ENCODE measurements at places on chromosomes 16 and 17.

DNA sequence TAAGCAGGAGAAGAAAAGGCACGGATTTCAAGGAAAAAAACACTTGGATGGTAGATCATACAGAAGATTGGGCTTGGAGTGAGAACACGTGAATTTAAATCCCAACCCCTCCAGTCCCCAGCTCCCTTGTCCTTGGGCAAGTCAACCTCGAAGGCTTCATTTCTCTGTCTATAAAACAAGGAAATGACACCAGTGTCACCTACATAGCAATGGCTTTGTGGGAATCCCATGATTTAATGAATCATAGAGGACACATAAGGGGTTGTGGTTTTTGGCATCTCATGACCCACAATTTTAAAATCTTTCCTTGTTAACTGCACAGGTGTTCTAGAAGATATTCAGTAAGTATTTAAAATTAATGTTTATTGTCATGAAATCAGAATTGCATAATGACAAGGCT, 8.2 kb upstream of the CCL2 start:
- DNase-seq: no peak

DNA sequence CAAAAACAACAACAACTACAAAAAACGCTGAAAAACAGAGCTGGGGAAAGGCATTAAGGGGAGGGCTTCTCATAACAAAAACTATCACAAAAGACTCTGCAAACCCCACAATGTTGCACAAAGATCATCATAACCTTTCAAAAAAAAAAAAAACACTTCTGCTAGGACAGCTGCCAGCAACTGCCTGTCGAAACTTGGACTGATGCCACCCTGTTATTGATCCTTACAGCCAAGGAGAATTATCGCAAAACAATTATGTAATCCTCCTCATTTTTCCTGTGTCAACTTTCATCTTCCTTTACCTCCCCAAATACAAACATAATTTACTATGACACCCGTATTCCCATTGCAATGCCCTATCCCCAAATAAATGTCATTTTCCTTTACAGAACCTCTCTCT, 9.3 kb downstream of the CCDC40 start:
- no peak for DNase-seq

DNA sequence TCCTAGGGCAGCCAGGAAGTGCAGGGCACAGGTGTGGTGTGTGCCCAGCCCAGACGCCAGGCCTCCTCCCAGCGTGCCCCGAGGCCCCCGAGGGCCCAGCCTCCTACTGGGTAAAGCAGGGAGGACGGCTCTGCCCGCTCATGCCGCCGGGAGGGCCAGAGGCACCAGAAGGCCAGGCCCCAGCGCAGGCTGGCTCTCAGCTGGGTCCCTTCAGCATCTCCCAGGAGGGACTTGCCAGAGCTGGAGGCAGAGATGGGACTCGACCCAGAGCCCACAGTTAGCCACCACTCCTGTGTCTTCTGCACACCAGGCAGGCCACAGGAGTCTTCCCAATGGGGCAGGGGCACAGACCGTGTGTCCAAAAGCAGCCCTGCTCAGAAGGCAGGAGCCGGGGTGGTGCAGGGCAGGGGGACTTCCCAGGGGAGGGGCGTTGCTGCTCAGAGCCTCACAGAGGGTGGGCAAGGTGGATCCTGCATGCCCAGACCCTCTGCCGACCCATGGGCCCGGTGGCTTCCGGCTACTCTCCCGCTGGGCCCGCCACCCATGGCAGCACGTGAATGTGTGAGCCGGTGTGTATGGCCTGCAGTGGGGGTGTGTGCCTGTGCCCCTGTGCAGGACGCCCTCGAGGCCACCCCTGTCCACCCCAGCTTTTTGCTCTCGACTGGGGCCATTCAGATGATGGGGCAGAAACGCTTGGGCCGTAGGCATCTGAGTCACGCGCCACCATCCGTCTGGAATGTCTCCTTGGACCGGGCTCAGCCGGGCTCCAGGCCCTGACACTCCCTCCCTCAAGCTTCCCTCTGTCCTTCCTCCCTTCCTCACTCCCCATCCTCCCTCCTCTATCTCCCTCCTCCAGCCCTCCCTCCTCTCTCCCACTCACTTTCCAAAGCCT, 5.7 kb upstream of the ZNF469 start:
- peak; percentile 67 for DNase-seq

- DNase-seq: no peak
Observed at GRCh38 chr16:68798398-68798797, 44.9 kb upstream of the TANGO6 start.

GRCh38 chr16:1051446-1051845, 21.1 kb upstream of the SSTR5 start:
- no peak for DNase-seq

DNA sequence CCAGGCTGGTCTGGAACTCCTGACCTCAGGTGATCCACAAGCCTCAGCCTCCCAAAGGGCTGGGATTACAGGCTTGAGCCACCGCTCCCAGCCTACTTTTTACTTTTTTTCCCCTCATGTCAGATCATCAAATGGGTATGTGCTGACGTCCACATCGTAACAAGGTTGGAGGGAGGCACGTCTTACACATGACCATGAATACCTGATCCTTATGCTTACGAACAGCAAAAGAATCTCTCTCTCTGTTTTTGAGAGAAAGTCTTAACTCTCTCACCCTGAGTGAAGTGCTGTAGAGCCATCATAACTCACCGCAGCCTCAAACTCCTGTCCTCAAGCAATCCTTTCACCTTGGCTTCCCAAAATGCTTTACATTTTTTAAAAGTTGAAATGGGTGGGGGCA, 29.5 kb upstream of the TMEM92 start:
- no peak for DNase-seq

- DNase-seq: no peak
Observed at GRCh38 chr17:28575126-28575795, 1.4 kb downstream of the ALDOC start.

DNA sequence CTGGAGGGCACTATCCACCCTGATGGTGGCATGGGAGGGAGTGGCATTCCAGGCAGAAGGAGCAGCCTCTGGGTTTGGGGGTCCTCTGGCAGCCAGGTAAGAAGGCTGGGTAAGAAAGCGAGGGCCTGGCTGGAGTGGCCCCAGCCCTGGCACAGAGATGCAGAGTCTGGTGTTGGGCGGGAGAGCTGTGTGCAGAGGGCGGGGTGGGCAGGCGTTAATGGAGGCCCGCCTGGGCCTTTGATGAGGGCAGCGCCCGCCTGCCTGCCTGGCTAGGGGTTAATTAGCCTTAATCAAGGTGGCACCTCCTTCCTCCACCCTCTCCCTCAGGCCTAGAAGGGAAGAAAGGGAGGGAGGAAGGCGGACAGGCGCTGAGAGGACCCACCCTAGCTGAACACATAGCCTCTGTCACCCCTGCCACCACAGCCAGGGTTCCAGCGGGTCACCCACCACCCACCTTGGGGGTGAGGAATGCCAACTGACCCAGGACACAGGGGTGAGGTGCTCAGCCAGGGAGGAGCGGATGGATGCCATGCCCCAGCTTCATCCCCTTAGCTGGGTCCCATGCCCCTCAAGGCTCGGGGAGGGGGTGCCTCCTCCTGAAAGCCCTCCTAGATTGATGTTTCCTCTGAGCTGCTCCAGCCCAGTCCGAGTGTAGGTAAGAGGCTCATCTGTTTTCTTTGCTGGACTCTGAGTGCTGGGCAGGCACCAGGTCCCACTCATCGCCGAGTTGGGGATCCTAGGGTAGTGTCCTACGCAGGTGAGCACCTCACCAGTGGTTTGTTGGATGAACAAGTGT, 13.4 kb upstream of the FAM83G start:
- DNase-seq: no peak

GRCh38 chr16:66474750-66475199, 47.7 kb downstream of the BEAN1 start:
- DNase-seq: no peak

DNA sequence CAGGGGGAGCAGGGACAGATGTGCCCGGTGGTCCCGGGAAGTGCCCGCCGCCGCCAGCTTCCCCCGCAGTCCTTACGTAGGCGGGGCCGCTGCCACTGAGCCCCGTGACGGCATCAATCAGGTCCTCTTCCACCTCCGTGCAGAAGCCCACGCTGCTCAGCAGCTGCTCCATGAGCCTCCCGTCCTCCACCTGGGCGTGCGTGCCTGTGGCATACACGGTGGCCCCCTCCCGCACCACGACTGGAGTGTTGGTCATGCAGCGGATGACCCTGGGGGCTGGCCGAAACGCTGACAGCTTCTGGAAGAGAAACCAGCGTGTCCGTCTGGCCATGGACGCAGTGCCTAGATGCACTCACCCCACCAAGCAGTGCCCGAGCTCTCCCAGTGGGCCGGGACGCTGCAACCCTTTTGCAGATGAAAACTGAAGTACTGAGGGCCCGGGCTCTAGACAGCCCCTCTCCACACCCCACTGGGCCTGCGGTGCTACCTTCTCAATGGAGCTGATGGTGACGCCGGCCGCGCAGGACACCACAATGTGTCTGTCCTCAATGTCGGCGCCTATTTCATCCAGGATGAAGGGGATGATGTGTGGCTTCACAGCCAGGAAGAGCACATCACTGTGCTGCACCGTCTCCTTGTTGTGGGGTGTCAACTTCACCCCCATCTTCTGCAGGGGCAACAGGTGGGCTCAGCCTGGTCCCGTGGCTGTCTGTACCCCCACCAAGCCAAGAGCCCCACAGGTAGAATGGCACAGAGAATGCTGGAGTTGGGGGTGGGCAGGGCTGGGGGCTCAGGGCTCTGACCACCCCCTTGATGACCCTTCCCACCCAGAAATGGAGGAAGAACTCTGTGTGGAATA, 2.0 kb downstream of the PYCR1 start:
- no peak for DNase-seq

GRCh38 chr16:10806698-10807097, 11.9 kb downstream of the TVP23A start:
- DNase-seq: no peak

- DNase-seq: no peak
Observed at GRCh38 chr17:4648741-4649140, 7.3 kb upstream of the ALOX15 start.

- peak; percentile 69 for DNase-seq
Observed at GRCh38 chr17:21452377-21453143, 76.4 kb downstream of the KCNJ12 start.

DNA sequence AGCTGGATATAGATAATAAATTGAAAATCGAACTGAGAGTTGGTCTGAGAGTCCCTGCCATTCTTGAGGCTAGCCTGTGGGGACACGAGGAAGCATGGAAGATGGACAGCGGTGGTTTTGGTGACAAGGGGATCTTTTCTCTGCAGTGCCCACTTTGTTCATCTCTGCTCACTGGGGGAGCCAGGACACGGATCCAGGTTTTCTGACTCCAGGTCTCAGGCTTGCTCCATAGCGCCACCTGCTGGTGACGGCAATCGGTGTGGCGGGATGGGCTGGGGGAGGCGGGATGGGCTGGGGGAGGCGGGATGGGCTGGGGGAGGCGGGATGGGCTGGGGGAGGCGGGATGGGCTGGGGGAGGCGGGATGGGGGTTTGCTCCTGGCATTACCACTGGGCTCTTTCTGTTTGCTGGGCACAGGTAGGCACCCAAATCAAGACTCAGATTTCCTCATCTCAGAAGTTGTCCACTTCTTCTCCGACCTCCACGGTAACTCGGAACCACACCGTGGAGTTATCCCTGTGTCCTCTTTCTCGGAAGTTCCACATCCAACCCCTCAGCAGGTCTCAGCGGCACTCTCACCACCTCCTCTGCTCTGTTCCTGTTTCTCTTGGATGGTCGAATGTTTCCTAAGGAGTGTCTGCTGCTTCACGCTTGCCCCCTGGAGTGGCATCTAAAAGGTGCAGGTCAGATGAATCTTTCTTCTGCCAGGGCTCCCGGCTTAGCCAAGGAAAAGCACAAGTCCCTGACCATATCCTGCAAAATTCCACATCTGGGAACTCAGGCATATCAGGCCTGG, 142.4 kb downstream of the CYLD start:
- DNase-seq: no peak

GRCh38 chr17:71914042-71914441, 206.8 kb upstream of the SOX9 start:
- DNase-seq: no peak

- no peak for DNase-seq
Observed at GRCh38 chr17:58679263-58680037, 12.4 kb downstream of the TEX14 start.

- DNase-seq: no peak
Observed at GRCh38 chr17:31580316-31580705, 188.8 kb downstream of the RAB11FIP4 start.

DNA sequence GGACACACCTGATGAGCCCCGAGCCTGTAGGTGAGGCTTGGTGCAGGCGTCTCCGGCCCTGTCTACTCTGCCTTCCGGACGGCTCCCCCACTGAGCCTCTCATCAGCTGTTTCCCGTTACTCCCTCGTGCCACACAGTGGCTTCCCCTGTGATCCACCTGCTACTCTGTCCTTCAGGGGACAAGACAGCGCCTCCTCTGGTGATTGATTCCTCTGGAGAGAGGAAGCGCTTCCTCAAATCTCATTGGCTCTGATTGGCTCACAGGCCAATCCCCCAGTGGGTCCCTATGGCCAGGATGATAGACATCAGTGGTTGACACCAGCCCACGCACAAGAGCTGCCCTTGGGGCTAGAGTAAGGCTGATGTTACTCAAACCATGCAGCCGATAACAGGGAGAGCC, 24.0 kb downstream of the RNF213 start:
- DNase-seq: no peak

GRCh38 chr17:1860978-1861377, 31.2 kb downstream of the RPA1 start:
- no peak for DNase-seq

DNA sequence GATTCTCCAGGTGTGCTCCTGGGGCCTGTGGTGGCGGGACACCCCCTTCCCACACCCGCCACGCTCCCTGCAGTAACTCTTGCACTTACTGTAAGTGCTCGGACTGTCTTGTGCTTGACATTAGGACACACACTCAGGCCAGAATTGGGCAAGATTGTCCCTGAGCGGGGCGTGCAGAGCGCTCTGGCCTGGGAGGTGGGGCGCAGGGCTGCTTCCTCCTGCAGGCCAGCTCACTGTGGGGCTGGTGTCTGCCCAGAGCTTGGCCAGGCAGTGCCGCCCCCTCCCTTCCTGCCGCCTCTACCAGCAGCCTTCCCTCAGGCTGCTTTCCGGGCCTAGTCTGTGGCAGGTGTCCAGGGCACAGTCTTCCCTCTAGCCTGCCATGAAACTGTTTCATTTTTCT, 6.1 kb upstream of the ATP6V0C start:
- DNase-seq: no peak

- no peak for DNase-seq
Observed at GRCh38 chr16:84535408-84535807, 30.9 kb upstream of the MEAK7 start.

GRCh38 chr17:7184647-7185046, 5.5 kb upstream of the ASGR1 start:
- DNase-seq: no peak

DNA sequence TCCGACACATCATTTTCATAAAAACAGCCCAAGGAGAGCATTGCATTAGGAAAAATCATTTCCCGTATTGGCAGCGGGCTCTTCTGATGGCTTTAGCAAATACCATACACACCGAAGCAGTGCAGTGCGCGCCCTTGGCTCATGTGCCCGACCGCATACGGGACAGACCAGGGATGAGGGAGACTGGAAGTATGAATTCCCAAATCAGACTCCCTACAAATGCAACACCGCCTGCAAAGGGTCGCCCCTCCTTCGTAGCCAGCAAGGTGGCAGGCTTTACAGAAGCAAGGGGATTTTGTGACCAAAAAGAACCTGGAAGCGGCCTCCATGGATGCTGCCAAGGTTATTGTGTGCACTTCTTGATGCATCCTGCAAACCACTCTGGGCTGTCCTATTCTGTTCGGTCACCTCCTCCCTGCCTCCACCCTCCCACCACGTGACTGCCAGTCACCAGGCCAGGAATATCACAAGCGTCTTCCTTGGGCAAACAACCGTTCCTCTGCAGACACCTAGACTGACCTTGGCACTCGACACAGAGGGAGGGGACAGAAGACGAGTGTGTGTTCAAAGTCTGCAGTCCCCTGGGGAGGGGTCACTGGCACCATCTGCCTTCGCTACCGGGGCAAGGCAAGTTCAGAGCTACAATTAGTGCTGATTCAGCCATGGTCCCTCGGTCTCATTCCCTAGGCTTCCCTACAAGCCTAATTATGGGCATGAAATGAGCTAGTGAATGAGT, 460.4 kb downstream of the SLC39A11 start:
- no peak for DNase-seq
